Thoracic aorta (tissue), 2 donors: ENCODE measurements at places on chromosomes 7 and 10. TPM values are rescaled to one million over a fixed set of nuclear protein-coding genes. Genes with fewer than 3 reads are reported as not detected.
A peak's percentile ranks its signal among the peaks of the same experiment; 100 is the strongest.

DNA sequence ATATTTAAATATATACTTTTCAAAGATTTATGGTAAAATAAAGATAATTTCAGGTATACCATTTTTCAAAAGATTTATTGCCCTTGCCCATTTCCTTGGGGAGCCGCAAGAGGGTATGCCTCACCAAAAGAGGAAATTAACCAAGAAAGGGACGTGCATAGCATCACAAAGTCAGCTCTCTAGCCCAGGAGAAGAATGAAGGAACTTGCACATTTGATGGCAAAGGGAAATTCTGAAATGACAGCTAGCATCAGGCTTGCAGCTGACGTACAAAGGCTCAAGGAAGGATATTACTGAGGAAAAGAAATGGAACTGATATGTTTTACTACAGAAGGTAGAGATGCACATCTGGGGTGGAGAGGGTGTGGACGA is 93.6 kb upstream of the RSU1 start:
- H3K4me3 ChIP-seq: no peak overlapping the region
- H3K27ac ChIP-seq: no peak overlapping the region
- H3K27me3 ChIP-seq: no peaks in the 10 kb centered on the region
- DNase-seq: no peak
- H3K4me1 ChIP-seq: no peaks in the 10 kb centered on the region

- no peak overlapping the region for H3K27ac ChIP-seq
- H3K27me3 ChIP-seq: no peaks in the 10 kb centered on the region
- no peaks in the 10 kb centered on the region for H3K36me3 ChIP-seq
- no peak overlapping the region for H3K4me3 ChIP-seq
- no peaks in the 10 kb centered on the region for H3K4me1 ChIP-seq
Observed at GRCh38 chr7:82745117-82745516, 301.5 kb upstream of the CACNA2D1 start.

DNA sequence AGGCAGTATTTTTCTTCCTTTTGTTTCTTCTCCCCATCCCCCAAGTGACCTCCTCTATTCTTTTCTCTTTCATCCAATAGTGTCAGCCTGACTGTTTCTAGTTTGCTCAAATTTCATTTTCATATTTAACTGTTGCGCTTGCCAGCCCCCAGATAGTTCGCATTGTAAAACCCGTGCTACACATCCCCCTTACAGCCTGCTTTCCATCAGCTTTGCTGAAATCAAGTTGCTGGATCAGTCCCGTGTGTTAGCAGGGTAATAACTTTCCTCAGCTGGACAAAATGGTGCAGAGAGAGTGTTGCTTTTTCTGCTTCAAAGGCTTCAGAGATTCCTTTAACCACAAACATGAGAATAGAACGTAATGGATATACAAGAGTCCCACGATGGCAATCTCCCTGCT is 180.6 kb upstream of the NPVF start:
- H3K36me3 ChIP-seq: no peaks in the 10 kb centered on the region
- no peaks in the 10 kb centered on the region for H3K4me1 ChIP-seq
- H3K27ac ChIP-seq: no peak overlapping the region
- DNase-seq: no peak
- no peaks in the 10 kb centered on the region for H3K27me3 ChIP-seq

DNA sequence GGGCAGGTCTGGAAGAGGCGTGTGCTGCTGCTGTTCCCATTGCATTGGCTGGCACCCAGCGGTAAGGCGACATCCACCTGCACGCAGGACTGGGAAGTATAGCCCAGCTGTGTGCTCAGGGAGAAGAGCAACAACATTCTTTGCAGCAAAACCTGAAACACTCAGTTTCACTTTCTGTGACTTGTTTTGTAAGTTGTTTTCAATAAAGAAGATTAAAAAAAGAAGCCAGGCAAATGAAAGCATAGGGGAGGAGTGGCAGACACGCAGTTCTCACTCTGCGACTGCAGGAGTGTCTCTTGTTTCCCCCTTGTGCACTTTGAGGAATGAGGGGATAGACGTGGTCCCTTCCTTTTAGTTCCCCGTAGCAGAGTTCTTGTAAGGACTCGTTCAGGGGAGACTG is 5.8 kb downstream of the FBH1 start:
- no peaks in the 10 kb centered on the region for H3K27me3 ChIP-seq
- no peak overlapping the region for H3K27ac ChIP-seq
- no peak for DNase-seq
- H3K4me1 ChIP-seq: peaks cover 14% of the 10 kb centered on the region
- H3K36me3 ChIP-seq: no peaks in the 10 kb centered on the region

DNA sequence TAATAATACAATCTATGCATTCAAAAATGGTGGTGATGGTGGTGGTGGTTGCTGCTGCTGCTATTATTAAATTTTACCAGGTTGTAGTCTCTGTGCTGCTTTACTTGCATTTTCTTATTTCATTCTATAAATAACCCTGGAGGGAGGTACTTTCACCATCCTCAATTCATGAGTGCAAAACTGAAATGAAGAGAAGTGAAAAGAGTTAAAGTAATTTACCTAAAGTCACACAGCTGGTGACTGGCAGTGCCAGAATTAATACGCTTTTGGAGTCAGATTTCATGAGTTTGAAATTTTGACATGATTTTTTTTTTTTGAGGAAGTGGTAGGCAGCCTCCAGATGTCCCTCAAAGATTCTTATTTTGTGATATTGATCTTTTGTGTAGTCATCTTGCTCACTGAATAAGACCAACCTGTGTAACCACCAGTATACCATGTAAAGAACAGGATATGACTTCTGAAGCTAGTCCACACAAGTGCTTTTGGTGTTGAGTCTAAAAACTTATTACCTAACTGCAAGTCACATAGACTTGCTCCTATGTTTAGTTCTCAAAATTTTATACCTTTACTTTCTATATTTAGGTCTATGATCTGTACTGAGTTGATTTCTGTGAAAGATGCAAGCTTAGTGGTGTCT is 218.8 kb downstream of the ZWINT start:
- H3K27me3 ChIP-seq: no peaks in the 10 kb centered on the region
- H3K27ac ChIP-seq: no peak overlapping the region
- no peaks in the 10 kb centered on the region for H3K36me3 ChIP-seq
- no peaks in the 10 kb centered on the region for H3K4me1 ChIP-seq
- no peak for DNase-seq
- H3K4me3 ChIP-seq: no peak overlapping the region

GRCh38 chr7:152910545-152911225 is 151.1 kb downstream of the ACTR3B start:
- H3K27me3 ChIP-seq: no peaks in the 10 kb centered on the region
- no peak overlapping the region for H3K4me3 ChIP-seq
- no peak for DNase-seq
- no peaks in the 10 kb centered on the region for H3K4me1 ChIP-seq
- no peak overlapping the region for H3K27ac ChIP-seq

DNA sequence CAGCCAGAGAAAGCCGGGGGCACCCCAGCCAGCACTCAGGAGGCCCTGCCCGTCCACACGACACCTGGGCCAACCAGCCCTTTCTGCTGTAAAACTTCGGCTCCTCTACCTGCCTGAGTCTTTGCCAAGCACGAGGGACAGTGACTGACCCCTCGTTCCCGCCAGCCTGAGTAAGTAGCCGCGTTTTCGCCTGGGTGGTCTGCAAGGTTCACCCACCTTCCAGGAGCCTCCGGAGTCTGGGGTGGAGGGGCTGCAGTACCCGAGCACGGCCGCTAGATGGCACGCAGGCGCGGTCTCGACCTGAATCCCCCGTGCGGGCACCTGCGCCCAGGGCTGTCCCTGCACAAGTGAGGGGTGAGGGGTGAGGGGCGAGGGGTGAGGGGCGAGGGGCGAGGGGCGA is 192.7 kb downstream of the PTPRN2 start:
- DNase-seq: no peak
- no peaks in the 10 kb centered on the region for H3K36me3 ChIP-seq
- H3K4me1 ChIP-seq: no peaks in the 10 kb centered on the region
- no peaks in the 10 kb centered on the region for H3K27me3 ChIP-seq
- no peak overlapping the region for H3K27ac ChIP-seq

Gene COL13A1
- 23.1 TPM for total RNA-seq

GRCh38 chr7:65037740-65038688 is 31.5 kb upstream of the ERV3-1 start:
- peak; percentile 65 for DNase-seq
- H3K4me1 ChIP-seq: peaks cover 11% of the 10 kb centered on the region
- no peaks in the 10 kb centered on the region for H3K27me3 ChIP-seq

Gene EPO
- not detected for total RNA-seq

DNA sequence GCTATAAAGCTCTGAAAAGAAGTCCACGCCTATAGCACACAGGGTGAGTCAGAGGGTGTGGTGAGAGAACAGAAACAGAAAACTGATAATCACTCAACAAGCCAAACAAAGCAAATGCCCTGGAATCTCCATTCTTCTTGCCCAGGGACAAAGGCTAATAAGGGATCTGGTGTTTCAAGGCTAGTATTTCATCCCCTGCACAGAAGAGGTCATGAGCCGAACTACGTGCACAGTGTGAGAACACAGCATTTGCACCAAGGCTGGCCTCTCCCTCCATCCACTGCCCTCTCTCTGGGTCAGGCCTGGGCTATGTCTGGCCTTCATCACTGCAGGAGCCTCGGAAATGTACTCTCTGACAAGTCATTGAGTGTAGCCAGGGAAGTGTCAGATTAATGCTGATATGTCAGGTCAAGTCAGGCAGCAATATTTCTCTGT is 42.7 kb downstream of the PRR15 start:
- H3K4me1 ChIP-seq: no peaks in the 10 kb centered on the region
- H3K27ac ChIP-seq: no peak overlapping the region
- no peak for DNase-seq
- H3K36me3 ChIP-seq: no peaks in the 10 kb centered on the region
- no peaks in the 10 kb centered on the region for H3K27me3 ChIP-seq

DNA sequence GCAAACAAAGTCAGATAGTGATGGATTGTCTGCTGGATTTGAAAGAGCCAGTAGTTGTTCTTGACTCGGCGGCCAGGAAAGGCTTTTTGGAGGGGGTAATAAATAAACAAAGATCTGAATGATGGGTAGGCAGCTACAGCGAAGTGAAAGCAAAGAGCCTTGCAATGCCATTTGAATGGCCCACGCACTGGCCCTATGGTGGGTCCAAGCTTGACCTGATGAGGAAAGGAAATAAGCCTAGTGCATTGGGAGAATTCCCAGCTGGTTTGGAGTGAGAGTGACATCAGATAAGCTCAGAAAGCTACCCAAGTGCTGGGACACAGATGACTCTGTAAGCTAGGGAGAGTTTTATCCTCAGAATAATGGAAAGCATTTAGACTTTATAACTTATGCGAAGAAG is 365.2 kb downstream of the PLXDC2 start:
- no peak for DNase-seq
- no peaks in the 10 kb centered on the region for H3K36me3 ChIP-seq
- H3K4me1 ChIP-seq: no peaks in the 10 kb centered on the region
- H3K27ac ChIP-seq: no peak overlapping the region

GRCh38 chr10:59877191-59877671 is 29.1 kb downstream of the CCDC6 start:
- no peaks in the 10 kb centered on the region for H3K36me3 ChIP-seq
- DNase-seq: no peak
- H3K27ac ChIP-seq: no peak overlapping the region
- peaks cover 71% of the 10 kb centered on the region for H3K4me1 ChIP-seq
- no peaks in the 10 kb centered on the region for H3K27me3 ChIP-seq

GRCh38 chr10:25725917-25726716 is 207.9 kb upstream of the MYO3A start:
- H3K27ac ChIP-seq: no peak overlapping the region
- no peak overlapping the region for H3K4me3 ChIP-seq
- no peaks in the 10 kb centered on the region for H3K36me3 ChIP-seq
- DNase-seq: no peak
- H3K4me1 ChIP-seq: no peaks in the 10 kb centered on the region

GRCh38 chr10:113905756-113906155 is 51.3 kb downstream of the NHLRC2 start:
- no peak overlapping the region for H3K27ac ChIP-seq
- H3K4me1 ChIP-seq: no peaks in the 10 kb centered on the region
- no peak overlapping the region for H3K4me3 ChIP-seq
- peaks cover 23% of the 10 kb centered on the region for H3K36me3 ChIP-seq
- DNase-seq: no peak
- H3K27me3 ChIP-seq: no peaks in the 10 kb centered on the region

DNA sequence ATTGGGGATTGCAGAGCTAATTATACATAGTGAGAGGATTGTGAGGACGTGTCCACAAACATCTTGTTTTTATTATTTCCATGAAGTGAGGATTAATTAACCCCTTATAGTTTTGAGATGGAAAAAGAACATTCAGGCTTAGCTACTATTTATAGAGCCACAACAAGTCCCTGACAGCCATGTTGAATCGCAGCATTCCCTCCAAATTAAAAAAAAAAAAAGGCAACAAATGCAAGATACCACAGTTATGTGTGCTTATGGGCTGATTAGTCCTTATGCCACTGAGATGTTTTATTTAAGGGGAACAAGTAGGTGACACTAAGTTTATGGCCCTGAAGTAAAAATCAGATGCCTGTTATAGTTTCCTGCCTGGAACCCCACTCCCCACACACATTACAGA is 350.3 kb downstream of the GPAM start:
- no peak overlapping the region for H3K27ac ChIP-seq
- H3K4me3 ChIP-seq: no peak overlapping the region
- DNase-seq: no peak
- no peaks in the 10 kb centered on the region for H3K36me3 ChIP-seq
- H3K27me3 ChIP-seq: no peaks in the 10 kb centered on the region
- peaks cover 7% of the 10 kb centered on the region for H3K4me1 ChIP-seq

DNA sequence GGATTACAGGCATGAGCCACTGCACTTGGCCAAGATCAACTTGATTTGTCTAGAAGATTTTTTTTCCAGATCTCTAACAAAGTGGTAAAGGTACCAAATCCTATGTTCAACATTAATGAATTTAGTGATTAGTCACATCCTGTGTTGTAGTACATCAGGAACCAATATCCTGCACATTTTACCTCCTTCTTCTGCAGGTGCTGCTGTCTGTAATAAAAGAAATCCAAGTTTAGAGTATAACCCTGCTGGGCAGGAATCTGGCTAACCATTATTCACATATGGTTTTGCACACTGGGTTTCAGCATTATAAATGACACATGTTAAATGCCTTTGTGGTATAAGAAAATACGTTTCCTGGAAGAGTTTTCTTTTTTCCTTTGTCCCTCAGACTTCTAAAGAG is 10.8 kb downstream of the PARD3 start:
- DNase-seq: no peak
- peaks cover 24% of the 10 kb centered on the region for H3K4me1 ChIP-seq
- no peaks in the 10 kb centered on the region for H3K27me3 ChIP-seq
- H3K4me3 ChIP-seq: no peak overlapping the region
- H3K27ac ChIP-seq: no peak overlapping the region

DNA sequence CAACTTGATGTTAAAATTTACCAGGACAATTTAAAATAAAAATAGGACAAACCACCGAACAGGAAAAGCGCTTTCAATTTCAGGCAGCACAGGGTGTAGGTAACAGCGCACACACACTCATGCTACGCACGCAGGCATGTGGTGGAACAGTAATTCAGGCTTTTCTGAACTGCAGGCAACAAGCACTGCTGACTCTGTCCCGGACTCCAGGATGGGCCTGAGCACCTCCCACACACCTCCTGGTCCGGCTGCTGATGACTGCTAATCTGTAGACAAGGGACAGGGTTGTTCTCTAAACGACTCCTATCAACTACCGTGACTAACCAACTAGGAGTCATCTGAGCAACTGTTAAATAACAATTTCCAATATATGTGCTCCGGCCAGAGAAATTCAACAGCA is 192.6 kb upstream of the FRMD4A start:
- peaks cover 8% of the 10 kb centered on the region for H3K36me3 ChIP-seq
- H3K27me3 ChIP-seq: no peaks in the 10 kb centered on the region
- no peak for DNase-seq
- H3K4me3 ChIP-seq: no peak overlapping the region
- no peaks in the 10 kb centered on the region for H3K4me1 ChIP-seq

GRCh38 chr7:47741984-47742383 is 160.1 kb upstream of the TNS3 start:
- peaks cover 6% of the 10 kb centered on the region for H3K4me1 ChIP-seq
- H3K36me3 ChIP-seq: no peaks in the 10 kb centered on the region
